Endothelial cell of coronary artery (primary cell): ENCODE measurements at places on chromosomes 3 and 15. TPM values are rescaled to one million over a fixed set of nuclear protein-coding genes. Genes with fewer than 3 reads are reported as not detected.

The DUOX1 gene
- total RNA-seq: not detected in 2 replicates

The DUSP7 gene
- 8.4 and 10.1 TPM in 2 replicates for total RNA-seq

The HYAL2 gene
- 442 and 623 TPM in 2 replicates for total RNA-seq

The SCAANT1 gene
- 1.2 TPM in 1 of 2 replicates, not detected in the other for total RNA-seq

The ALPK3 gene
- 10.2 and 25.2 TPM in 2 replicates for total RNA-seq

The SLC15A2 gene
- total RNA-seq: 0.09 and 0.75 TPM in 2 replicates

The LRTM1 gene
- not detected in 2 replicates for total RNA-seq

The NEK10 gene
- total RNA-seq: 3.4 and 9.0 TPM in 2 replicates

The OR5K2 gene
- total RNA-seq: not detected in 2 replicates

The TM4SF18 gene
- total RNA-seq: 56.6 and 75.3 TPM in 2 replicates

The IGF2BP2 gene
- total RNA-seq: 48.4 and 60.6 TPM in 2 replicates

The ZNF385D gene
- total RNA-seq: 0.27 and 0.38 TPM in 2 replicates

The DNAH12 gene
- total RNA-seq: under 0.01 and 0.09 TPM in 2 replicates

The CELSR3 gene
- total RNA-seq: 0.18 and 0.47 TPM in 2 replicates

The ACTRT3 gene
- total RNA-seq: 3.3 and 4.3 TPM in 2 replicates

The LOXL1 gene
- total RNA-seq: 4.1 and 20.2 TPM in 2 replicates

The CHST2 gene
- 12.2 and 19.6 TPM in 2 replicates for total RNA-seq

The ZNF80 gene
- total RNA-seq: not detected in 2 replicates

The MAPK6 gene
- 32.0 and 32.6 TPM in 2 replicates for total RNA-seq

The OCA2 gene
- total RNA-seq: not detected in 2 replicates

The MAGI1 gene
- total RNA-seq: 30.3 and 44.2 TPM in 2 replicates

The XYLB gene
- 3.2 and 3.5 TPM in 2 replicates for total RNA-seq

The CSPG5 gene
- 0.45 and 0.47 TPM in 2 replicates for total RNA-seq

The CCDC51 gene
- 14.2 and 18.4 TPM in 2 replicates for total RNA-seq

The PRSS50 gene
- total RNA-seq: not detected in 2 replicates

The CCDC191 gene
- total RNA-seq: 1.6 and 2.2 TPM in 2 replicates

The CCDC33 gene
- not detected in 2 replicates for total RNA-seq

The LYZL4 gene
- 0.18 TPM in 1 of 2 replicates, not detected in the other for total RNA-seq

The CYP19A1 gene
- total RNA-seq: 0.09 and 0.19 TPM in 2 replicates

The ITGB5 gene
- 122 and 281 TPM in 2 replicates for total RNA-seq

The PROK2 gene
- total RNA-seq: not detected in 2 replicates

The ANKRD63 gene
- total RNA-seq: 0.09 TPM in 2 replicates

The MUC4 gene
- under 0.01 and 0.09 TPM in 2 replicates for total RNA-seq

The SERPINI1 gene
- 0.36 and 0.38 TPM in 2 replicates for total RNA-seq

The GAP43 gene
- not detected in 2 replicates for total RNA-seq

The TRIM42 gene
- not detected in 2 replicates for total RNA-seq

The LYSMD2 gene
- 7.3 and 8.7 TPM in 2 replicates for total RNA-seq

The CFAP92 gene
- total RNA-seq: 0.09 TPM in 1 of 2 replicates, not detected in the other

The KNG1 gene
- total RNA-seq: not detected in 2 replicates

The AGTR1 gene
- not detected in 2 replicates for total RNA-seq

The EXD1 gene
- total RNA-seq: under 0.01 TPM in 1 of 2 replicates, not detected in the other

The TM4SF4 gene
- total RNA-seq: not detected in 2 replicates

The DAZL gene
- not detected in 2 replicates for total RNA-seq

The RFX7 gene
- total RNA-seq: 3.1 and 4.8 TPM in 2 replicates

The CTXN2 gene
- total RNA-seq: under 0.01 TPM in 1 of 2 replicates, not detected in the other

The C2CD4B gene
- 18.5 and 38.2 TPM in 2 replicates for total RNA-seq
